ENCODE measurements at places on chromosomes 5 and 9.

GRCh38 chr9:129838707-129839259, 3.5 kb downstream of the USP20 start:
- DNase-seq = no peak
- H3K27ac ChIP-seq = peak overlapping the region; percentile 62
- H3K27me3 ChIP-seq = no peaks in the 10 kb centered on the region

GRCh38 chr9:99253772-99254431, 31.8 kb downstream of the SEC61B start:
- H3K4me3 ChIP-seq = no peak overlapping the region
- no peaks in the 10 kb centered on the region for H3K27me3 ChIP-seq
- H3K4me1 ChIP-seq = peaks cover 7% of the 10 kb centered on the region
- H3K36me3 ChIP-seq = no peaks in the 10 kb centered on the region
- H3K27ac ChIP-seq = no peak overlapping the region

DNA sequence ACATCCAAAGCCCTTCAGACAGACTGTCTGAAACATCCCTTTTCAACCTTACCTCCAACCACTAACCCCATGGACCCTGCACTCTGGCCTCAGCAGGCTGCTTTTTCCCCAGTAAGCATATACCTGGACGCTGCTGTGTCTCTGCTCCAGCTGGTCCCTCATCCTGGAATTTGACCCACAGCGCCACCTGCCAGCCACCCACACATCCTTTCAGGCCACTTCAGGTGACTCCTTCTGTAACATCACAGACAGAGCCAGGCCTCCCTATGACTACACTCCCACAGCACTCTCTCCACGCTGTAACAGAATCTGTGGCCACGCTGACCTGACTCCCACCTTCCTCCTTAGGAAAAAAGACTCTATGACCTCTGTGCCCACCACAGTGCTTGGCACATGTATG, 3.4 kb downstream of the MGAT1 start:
- DNase-seq = peak; percentile 79
- peaks cover 21% of the 10 kb centered on the region for H3K36me3 ChIP-seq
- no peaks in the 10 kb centered on the region for H3K27me3 ChIP-seq
- 0 out of 2 replicates have a peak overlapping the region, but pooled peaks have one; percentile 21 for H3K27ac ChIP-seq
- no peak overlapping the region for H3K4me3 ChIP-seq

GRCh38 chr5:58081435-58081834, 378.5 kb downstream of the PLK2 start:
- no peak for DNase-seq
- no peak overlapping the region for H3K27ac ChIP-seq
- H3K36me3 ChIP-seq = no peaks in the 10 kb centered on the region
- H3K4me1 ChIP-seq = peaks cover 40% of the 10 kb centered on the region

DNA sequence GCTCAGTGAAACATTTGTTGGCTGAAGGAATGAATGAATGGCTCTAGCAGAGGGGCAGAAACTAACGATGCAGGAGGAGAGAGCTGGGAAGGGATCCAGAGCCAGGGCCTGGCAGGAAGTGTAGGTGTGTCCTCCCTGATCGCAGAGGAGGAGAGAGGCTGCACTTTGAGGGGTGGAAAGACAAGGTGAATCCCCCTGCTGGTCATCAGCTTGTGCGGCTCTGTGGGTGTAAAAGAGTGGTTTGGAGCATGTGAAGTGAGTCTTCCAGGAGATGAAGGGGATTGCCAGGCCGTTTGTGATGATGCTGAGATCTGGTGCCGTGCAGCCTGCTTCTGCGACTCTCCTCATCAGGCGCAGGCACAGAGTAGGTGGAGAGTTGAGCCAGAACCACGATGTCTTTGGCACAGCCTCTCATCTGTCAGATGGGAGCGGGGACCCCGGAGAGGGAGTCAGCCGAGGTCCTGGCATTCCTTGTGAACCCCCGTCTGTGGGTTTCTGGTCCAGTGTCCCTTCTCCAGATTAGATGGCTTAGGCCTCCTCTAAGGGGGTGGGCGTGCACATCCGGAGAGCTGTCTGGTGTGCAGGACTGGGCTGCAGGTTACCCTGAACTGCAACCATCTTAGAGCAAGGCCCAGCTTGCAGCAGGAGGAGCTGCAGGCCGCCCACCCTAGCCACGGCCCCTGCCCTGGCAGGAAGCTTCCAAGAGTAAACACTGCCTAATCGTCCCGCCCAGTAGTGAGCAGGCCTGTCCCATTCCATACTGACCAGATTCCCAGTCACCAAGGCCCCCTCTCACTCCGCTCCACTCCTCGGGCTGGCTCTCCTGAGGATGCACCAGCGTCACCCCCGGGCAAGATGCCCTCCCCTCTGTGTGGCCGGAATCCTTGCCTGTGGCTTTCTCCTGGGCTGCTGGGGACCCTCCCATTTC, at the start of gene ADAMTS13:
Gene ADAMTS13, plus strand, starts transcription at position 753 of the 928 bp plus-strand sequence. Its CDS starts 77 bp downstream, at position 830.
- peak within 1 kb of the TSS; percentile 87 for H3K27ac ChIP-seq
- DNase-seq = peak; percentile 48
- H3K27me3 ChIP-seq = no peaks in the 10 kb centered on the region
- H3K4me3 ChIP-seq = no peak within 1 kb of the TSS
- peaks cover under 1% of the 10 kb centered on the region for H3K36me3 ChIP-seq
